Endothelial cell of coronary artery (primary cell): ENCODE measurements at places on chromosomes 7 and 10. TPM values are rescaled to one million over a fixed set of nuclear protein-coding genes. Genes with fewer than 3 reads are reported as not detected.

MYH16 gene
- 0.38 and 0.72 TPM in 2 replicates for total RNA-seq

TFPI2 gene
- 3.3 and 79.7 TPM in 2 replicates for total RNA-seq

GRM3 gene
- total RNA-seq = not detected in 2 replicates

HELLS gene
- 24.3 and 33.9 TPM in 2 replicates for total RNA-seq

CCZ1 gene
- total RNA-seq = 37.9 and 54.8 TPM in 2 replicates
